ENCODE measurements at places on chromosomes 6 and 20.
A peak's percentile ranks its signal among the peaks of the same experiment; 100 is the strongest.

DNA sequence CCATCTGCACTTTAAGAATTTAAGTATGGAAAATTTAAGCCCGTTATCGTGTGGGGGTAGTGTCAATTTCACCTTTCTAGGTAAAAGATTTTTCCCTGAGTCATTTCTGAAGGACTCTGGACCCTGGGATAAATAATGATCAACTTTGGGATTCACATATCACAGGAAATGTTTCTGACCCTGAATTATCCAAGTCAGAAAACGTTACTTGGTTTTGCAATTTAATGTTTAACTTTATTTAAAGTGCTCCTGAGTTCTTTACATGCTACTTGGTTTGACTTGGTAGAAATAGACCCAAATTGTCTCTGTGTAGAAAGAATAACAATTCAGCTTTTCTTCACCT lies 1.5 kb upstream of the SLC17A3 start:
- DNase-seq: no peak

GRCh38 chr6:6008648-6009421 lies 2.1 kb upstream of the NRN1 start:
- DNase-seq: peak; percentile 66

DNA sequence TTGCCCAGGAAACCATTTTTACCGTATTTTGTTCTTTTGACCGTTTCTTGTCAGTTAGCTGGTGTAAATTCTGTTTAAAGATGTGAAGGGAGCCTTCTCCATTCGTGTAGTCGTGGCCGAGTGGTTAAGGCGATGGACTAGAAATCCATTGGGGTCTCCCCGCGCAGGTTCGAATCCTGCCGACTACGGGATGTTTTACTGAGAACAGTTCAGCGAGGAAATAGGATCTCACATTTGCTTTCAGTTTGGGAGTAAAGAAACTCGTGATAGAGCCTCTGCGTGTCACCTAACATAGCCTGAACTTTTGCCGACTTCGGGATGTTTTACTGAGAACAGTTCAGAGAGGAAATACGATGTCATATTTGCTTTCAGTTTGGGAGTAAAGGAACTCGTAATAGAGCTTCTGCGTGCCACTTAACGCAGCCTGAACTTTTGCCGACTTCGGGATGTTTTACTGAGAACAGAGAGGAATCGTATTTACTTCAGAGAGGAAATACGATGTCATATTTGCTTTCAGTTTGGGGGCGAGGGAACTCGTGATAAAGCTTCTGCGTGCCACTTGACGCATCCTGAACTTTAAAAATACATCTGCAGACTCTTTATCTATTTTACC lies 5.9 kb upstream of the ZNF184 start:
- DNase-seq: peak; percentile 92

- DNase-seq: no peak
Observed at GRCh38 chr6:29909985-29910384, 32.3 kb upstream of the HLA-A start.

DNA sequence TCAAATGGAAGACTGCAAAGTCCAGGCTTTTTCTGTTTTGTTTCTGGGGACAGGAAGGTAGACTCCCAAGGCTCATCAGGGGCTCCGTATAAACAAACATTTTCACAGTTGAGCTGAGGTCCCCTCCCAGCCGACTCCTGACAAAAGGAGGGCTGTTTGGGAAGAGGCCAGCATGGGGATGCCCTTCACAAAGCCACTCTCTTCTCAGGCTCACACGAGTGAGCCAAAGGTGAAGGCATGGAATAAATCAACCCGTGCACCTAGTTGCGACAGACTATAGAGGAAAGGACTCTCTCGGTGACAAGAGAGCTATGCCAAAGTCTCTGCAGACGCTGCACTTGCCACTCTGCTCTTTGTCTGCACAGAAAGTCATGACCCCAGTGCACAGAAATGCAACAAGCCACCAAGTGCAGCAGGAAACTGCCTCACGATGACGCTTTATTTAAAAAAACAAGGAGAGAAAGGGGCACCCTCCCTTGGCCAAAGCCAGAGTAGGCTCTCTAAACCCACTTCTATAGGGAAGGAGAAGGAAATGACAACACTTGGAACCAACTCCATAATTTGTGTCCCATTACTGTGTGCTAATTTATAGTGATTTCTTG lies 21.0 kb downstream of the JAG1 start:
- DNase-seq: no peak

GRCh38 chr20:53001498-53002301 lies 29.5 kb downstream of the TSHZ2 start:
- no peak for DNase-seq

DNA sequence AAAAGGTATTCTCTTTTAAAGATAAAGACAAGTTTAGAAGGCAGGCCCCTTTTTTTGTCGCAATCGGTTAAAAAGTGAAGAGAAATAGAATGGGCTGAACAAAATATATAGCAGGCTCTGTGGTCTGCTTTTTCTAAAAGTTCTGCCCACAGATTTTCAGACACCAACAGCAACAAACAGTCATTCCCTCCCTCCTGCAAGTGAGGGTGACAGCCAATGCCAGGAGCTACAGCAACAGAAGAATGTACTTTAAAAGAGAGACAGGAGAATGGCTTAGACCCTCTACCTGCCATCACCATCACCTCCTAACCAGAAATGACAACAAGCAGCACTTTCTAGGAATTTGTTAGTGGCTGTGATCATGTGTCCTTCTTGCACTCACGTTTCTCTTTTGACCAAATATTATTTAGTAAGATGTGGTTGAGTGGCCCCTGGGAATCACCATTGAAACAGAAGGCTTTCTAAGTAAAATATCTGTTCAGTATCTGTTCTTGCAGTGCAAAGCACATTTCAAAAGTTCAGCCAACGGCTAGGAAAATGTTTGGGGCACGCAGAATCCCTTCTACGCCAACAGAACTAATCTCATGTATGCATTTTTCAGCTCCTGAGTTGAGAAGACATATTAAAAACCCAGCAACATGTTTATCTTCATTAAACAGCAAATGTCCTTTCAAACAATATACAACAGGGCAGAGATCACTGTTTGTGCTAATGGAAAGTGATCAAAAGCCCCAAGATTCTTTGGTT lies 248.5 kb downstream of the ATXN1 start:
- no peak for DNase-seq

GRCh38 chr20:47241345-47241781 lies 115.1 kb downstream of the ZMYND8 start:
- DNase-seq: peak; percentile 62

DNA sequence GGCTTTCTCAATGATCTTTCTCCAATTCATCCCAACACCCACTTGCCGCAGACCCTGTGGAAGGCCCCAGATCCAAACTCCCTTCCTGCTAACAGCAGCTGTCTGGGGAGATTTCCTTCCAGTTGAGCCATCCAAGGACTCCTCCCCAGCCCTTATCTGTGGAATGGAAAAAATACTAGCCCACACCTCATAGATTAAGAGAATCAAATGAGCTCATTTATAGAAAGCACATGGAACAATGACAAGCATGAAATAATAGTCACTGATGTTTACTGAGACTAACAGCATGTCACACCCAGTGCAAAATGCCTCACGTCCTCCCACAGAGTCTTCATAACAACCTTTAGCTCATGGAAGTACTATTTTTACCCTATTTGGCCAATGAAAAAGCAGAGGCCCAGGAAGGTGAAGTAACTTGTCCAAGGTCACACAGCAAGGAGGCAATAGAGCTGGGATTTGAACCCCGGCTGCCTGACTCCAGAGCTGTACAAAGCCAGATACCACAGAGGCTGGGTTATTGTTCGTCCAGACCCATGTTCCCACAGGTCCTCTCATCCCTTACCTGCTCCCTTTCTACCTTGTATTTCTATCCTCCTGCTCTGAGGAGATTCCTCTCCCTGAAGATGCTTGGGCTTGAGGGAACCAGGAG lies 23.4 kb upstream of the PTGIS start:
- no peak for DNase-seq

DNA sequence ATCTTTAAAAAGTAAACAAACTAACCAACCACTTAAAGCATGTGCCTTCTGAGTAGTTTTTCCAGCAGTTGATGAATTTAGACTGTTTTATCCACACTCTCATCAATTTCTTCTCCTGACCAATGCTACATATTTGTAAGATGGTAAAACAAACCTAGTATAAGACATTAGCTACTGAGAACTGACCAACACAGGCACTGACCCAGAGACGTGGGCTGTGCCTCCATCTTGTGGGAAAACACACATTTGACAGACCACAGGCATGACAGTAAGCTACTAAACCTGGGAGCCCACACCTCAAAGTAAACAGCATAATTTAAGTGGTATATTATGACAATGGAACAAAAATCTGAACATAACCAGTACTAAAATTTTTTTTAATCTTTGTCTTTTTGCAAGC lies 121.4 kb upstream of the NRSN1 start:
- DNase-seq: no peak

DNA sequence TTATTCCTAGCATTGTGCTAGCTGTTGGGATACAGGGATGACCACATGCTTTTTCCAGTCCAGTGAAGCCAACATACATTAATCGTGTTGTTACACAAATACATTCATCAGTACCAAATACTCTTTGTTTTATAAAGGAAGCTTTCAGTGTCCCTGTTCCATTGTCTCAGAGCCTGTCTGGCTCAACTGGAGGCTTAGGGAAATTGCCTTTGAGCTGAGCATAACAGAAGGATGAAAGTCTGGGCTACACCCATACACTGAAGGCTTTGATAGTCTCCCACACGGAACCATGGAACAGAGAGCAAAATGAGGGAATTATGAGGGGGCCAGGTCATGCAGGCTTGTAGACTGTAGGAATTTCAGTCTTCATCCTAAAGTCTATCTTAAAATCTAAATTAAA lies 126.4 kb upstream of the KCNQ5 start:
- DNase-seq: no peak

DNA sequence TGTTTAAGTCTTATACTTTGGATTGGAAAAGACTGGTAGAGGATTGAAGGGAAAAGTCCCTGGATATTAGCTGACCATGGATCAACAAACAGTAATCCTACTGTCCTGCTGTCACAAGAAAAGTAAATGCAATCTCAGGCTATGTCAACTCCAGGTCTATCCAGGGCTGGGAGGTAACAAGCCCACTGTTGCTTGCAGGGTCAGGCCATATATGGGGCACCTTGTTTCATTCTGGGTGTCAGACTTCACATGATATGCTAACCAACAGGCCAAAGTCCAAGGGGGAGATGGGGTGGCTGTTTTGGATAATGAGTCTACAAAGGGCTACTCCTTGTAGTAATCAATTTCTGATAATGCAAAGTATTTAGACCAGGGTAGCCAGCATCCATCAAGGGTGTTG lies 30.7 kb downstream of the KCNK5 start:
- DNase-seq: no peak

- no peak for DNase-seq
Observed at GRCh38 chr6:165751486-165751885, 88.4 kb upstream of the PDE10A start.

- DNase-seq: no peak
Observed at GRCh38 chr20:20932156-20932555, 174.0 kb downstream of the LINC00237 start.

DNA sequence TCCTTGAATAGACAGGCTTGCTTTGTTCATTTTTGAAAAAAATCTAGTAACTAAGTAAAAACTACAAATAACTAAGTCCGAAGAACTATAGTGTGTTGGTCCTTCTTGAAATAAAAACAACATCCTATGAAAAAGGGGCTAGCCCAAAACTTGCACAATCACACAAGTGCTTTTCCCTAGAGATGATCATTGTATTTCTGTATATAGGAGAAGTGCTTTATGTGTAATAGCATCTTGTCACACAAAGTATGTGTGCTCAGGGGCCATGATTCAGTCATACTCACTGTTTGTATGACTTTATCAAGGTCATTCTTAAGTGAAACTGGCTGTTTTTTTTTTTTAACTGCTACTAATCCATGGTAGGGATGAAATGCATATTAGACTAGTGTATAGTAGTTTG lies 179.8 kb downstream of the DTNBP1 start:
- no peak for DNase-seq

DNA sequence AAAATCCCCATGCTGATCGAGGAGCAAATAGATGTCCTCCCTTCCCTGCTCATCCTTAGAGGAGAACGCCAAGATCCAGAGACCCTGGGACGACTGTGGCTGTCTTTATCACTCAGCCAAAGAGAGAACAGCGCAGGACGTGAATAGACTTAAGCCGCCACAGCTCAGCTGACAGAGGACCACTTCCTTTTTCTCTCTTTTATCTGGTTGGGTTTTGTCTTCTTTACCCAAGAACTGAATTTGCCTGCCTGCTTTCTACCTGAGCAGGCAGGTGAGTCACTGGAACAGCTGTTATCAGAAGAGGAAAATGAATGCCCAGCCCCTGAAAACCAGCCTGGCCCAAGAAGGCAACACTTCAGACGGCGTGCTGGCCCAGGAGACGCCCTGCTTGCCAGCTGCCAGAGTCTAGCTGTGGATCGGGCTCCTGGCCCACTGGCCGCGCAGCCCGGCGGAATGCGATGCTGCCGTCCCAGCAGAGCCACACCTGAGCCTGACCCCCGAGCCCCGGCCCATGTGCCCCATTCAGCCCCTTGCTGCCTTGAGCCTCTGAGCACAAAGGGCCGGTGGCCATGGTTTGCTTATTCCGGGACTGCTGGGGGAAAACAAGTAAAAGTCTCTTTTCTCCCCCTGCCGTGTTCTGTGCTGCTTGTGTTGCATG lies 82.1 kb downstream of the TCP11 start:
- no peak for DNase-seq

- DNase-seq: no peak
Observed at GRCh38 chr6:2794171-2794730, 29.1 kb downstream of the WRNIP1 start.

DNA sequence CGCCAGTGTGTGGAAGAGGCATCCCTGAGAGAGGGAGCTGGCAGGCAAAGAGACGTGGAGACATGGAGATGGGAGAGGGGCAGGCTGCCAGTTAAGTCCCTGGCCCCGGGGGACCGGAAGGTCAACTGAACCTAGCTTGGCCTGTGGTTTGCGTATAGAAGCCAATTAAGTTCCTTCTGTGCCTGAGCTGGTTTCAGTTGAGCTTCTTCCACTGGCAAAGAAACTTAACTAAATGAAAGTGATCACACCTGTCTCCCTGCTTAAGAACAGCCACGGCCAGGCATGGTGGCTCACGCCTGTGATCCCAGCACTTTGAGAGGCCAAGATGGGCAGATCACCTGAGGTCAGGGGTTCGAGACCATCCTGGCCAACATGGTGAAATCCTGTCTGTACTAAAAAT lies 26.7 kb upstream of the NNAT start:
- no peak for DNase-seq

- DNase-seq: no peak
Observed at GRCh38 chr6:51273228-51273961, 454.7 kb downstream of the TFAP2B start.

DNA sequence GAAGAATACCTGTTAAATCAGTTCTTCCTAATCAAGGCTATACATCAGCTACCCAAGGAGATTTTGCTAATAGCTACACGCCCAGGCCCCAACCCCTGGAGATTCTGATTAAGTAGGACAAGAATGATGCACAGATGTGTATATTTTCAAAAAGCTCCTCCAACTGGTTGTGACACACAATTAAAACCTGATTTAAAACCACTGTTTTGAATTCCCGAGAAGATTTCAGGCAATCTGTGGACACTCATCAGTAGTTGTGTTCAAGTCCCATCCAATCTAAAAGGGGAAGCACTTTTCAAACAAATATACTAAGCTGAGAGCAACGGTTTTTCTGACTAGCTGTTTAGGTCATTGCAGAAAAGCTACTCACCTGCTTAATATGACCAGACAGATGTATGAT lies 118.9 kb upstream of the NHSL1 start:
- DNase-seq: no peak

All from astrocyte of the spinal cord (primary cell).